ENCODE measurements at places on chromosomes 2 and 18.

DNA sequence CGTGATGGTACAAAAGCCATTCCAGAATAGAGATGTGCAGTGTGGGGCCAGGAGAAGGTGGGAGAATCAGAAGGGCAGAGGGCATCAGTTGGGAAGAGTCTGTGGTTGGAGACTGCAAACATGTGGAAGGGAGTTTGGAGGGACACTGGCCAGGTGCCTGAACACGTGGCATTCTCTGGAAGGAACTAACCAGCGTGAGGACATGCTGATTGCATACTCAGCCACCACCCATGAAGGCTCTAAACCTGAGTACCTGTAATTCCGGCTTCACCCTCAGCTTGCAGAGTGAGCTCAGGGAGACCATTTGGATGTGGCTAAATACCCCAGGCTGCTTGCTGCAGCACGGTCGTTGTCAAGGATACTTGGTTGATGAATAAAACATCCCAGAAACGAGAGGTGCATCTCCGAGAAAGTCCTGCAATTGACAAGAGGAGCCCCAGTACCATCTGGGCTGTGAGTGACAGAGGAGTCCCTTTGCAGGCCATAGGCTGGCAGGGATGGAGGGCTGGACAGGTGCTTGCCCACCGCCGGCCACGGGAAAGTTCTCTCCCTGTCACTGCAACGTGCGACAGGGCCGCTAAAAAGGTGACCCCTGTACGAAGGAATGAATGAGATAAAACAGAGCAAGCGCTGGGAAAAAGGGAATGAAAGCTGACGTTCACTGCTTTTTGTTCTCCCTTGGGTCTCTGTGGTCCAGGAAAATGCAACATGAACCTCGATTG lies 5.0 kb downstream of the ACKR3 start:
- DNase-seq = no peak

DNA sequence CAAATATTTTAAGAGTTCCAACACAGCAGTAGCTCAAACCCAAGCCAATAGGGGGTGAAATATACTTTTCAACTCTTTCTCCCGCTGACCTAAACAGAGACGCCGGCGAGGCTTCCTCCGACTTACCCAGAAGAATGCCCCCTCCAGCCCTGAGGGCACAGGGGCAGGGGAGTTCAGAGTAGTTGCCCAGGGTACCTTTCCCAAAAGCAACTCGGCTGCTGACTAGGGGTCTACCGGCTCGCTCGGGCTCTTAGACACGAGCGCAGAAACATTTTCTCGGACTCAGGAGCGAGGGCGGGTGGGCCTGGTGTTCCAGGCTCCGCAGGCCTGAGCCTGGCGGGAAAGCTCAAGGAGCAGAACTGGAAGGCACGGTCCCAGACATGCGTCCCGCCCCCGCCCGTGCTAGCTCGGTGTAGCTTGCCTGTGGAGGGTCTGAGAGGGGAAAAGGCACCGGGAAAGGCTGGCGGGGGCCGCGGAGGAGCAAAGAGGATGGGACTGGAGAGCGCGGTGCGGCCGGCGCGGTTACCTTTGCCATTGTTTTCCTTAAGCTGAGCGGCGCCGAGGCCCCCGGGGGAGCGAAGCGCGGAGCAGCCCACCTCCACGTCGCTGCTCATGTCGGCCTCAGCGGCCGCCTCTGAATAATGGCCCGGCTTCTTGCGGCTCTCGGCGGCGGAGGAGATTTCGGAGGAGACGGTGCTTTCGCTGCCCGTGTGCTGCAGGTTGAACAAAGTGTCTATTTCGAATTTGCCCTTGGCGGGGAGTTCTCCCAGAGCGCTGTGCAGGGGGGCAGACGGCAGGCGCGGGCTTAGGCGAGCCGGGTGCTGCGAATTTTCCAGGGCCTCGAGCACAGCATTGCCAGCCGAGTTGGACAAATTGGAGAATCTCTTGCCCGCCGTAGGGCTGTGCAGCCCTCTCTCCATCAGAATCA lies 674 bp downstream of the EVX2 start:
- no peak for DNase-seq

DNA sequence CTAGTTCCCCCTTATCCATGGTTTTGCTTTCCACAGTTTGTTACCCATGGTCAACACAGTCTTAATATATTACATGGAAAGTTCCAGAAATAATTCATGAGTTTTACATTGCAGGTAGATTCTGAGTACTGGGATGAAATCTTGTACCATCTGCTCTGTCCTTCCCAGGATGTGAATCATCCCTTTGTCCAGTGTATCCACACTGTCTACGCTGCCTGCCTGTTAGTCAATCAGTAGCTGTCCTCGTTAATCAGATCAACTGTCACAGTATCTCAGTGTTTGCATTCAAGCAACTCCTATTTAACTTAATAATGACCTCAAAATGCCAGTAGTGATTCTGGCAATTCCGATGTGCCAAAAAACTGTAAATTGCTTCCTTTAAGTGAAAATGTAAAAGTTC lies 76.3 kb downstream of the DYNC1I2 start:
- DNase-seq = no peak

DNA sequence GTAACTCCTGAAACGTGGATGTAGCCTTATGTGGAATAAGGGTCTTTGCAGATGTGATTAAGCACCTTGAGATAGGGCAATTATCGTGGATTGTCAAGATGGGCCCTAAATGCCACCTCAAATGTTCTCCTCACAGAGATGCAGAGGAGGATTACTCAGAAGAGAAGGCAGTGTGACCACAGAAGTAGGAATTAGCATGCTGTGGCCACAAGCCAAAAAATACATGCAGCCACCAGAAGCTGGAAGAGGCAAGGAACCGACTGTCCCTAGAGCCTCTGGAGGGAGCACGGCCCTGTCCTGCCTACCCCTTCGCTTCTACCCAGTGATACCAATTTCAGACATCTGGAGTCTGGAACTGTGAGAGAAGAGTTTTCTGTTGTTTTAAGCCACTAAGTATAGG lies 47.3 kb upstream of the MGAT5 start:
- no peak for DNase-seq

DNA sequence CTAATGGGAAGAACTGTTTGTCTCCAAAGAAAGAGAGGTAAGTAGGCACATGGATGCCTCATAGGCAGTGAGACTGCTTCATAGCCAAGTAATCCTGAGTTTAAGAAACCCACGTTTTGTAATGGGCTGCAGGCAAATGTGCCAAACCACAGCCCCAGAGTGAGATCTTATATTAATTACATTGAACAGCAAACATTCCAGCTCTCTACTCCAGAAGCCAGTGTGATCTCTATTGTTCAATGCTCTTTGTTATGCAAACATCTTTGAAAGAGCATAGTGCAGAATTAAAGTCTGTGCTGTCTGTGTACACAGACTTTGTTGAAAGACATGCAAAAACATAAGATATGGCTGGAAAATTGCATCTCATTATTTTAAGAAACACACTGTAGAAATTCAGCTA lies 720.8 kb upstream of the REG3G start:
- no peak for DNase-seq

DNA sequence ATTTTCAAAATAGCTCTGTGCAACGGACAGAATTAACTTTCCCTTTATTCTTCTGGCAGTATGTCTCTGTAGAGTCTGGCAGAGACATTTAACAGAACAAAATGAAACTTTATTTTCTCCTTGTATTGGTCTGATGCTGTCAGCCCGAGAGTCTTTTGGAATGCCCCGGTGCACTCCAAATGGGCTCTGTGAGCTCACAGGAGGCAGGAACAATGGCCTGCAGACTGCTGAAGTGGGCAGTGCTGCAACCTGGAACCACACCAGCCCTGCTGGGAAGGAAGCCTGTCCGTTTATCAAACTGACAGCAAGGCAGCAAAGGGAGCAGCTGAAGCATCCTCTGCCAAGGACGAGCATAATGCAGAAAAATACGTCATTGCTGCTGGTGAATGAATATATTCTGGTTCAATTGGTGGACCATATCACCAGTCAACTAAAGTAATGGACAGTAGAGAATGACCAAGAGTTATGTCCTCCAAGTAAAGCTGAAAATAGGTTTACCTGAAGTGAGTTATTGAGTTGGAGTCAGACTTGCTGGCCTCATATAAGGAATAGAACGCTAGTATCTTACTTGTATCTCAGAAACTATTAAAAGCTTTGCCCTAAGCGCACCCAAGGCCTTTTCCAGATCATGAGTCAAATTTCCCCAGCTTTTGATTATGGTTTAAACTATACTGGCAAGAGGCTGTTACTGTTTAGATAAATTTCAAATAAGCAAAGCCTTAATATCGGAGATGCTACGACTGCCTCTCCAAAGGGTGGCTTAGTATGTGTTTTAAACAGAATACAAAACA lies 207.6 kb upstream of the TANK start:
- DNase-seq = no peak

DNA sequence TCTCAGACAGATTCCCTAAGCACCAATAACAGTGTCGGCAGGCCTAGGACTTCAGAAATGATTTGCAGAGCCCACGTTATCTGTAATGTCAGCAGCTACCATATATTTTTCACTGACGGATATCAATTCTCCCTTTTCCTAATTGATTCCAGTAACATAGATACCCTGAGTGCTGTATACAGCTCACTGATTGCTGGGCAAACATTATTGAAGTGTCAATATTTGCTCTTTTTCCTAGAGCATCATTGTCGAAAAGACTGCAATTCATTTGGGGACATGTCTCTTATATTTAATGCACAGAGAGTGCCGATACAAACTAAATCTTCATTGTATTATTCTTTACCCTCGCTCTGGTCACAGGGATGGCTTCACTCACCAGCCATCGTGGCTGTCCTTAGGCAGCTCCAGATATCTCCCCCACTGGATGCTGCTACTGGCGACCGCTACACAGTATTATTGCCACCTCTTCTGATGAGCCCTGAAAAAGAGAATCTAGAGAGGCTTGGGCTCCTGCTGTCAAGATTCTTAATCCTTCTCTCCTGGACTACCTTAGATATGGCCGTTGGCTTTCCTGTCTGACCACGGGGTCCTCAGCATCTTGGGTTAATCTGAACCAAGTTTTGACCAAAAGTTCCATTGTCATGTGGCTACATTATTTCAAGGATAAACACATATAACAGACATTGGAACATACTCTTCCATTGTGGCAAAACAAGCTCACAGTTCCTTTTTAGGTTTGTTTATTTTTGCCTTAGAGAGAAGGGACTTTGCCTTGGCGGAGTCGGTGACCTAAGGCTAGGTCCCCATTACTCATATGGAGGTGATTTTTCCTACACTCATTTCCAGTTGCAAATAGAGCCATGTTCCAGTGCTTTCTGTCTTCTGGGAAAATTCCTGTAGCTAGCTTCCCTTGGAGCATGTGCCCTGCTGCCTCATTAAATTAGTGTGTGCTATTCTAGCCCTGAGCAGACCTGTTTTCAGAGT lies 105.4 kb downstream of the CPO start:
- DNase-seq = no peak

GRCh38 chr2:240640939-240641338 lies 15.7 kb downstream of the GPR35 start:
- DNase-seq = peak; percentile 57

DNA sequence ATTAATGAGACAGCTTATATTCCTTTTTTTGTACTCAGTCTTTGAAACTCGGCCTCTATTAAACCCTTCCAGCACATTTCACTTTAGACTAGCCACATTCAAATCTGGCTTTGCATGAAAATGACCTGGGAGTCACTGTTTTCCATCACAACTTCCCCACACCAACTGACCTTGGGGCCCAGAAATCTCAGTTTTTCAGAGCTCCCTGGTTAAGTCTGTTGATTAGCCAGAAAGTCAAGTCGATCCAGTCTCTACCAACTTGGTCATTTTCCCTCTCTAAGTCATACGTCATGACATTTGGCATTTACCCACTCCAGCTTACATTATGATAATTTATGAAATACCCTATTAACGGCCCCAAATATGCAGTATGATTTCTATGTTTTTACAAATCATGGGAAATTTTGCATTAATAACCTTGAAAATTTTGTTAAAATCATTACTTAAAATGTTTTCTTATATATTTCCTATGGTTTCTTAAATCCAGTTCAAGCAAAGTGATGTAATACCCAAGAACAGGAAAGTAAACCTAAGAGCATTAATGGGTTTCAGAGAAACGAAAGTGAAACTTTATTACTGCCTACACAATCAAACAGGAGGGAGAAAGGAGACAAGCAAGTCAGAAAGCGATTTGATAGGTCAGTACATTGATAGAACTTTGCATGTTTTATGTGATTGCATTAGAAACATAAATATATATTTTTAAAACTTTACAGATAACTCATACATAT lies 77.1 kb downstream of the SPATS2L start:
- peak; percentile 60 for DNase-seq

DNA sequence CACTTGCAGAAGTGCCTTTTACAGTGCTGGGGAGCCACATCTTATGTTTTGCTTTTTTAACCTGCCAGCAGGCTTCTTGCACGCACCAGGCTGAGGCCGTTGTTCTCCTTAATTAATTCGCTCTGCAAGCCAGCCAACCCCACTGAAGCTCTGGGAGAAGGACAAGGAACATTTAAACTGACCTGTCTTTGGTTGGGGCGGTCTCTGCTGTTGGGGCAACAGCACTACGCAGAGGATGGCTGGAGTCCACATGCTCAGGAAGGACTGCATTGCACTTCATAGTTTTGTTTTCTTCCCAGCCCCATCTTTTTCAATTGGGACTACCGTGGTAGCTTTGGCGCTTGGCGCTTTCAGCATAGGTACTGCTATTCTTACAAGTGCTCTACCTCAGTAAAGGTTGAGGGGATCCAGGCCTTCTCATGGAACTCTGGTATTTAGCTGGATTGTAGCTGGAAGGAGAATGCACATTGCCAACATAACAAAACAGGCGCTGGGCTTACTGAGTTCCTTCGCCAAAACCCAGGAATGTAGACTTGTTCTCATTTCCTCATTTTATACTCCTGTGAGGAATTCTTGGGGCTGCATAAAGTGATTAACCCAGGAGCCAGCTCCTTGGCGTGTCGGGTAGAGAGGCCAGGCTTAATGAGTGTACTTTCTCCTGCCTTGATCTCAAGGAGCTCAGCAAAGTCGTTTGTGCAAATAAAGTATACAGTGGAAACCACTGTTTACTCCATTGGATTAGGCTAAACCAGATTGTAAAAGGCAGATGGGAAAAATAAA lies 146.2 kb downstream of the PRKCE start:
- DNase-seq = no peak

- DNase-seq = no peak
Measured at GRCh38 chr2:42652086-42652485, 83.7 kb downstream of the MTA3 start.

DNA sequence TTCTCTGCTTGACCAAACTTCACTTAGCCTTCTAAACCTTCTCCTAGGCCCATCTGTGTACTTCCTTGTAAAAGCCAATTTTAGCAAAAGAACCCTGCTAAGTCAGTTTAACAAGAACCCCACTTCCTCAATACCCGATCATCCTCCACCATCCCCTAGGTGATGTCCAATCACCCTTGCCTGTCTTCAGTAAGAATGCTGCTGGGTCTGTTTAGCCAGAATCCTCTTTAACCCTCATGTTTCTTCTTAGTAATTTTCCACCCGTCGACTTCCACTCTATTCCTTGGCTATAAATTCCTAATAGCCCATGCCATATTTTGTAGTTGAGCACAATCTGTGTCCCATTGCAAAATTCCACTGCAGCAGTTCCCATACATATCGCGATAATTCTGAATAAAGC lies 780.0 kb upstream of the RAB6C start:
- no peak for DNase-seq

DNA sequence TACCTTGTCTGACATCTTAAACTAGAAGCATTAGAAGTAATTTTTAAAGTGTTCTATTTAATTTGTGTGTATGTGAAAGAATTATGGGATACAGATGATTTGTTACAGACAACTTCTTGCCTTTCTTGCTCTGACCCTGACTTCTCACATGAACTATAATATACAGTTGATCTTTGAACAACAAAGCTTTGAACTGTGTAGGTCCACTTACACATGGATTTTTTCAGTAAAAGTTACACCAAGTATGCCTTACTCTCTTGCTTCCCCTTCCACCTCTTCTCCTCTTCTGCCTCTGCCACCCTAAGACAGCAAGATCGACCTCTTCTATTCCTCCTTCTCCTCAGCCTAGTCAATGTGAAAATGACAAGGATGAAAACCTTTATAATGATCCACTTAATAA lies 42.2 kb downstream of the SLC40A1 start:
- no peak for DNase-seq
